ENCODE measurements at places on chromosomes 6 and 20. TPM values are rescaled to one million over a fixed set of nuclear protein-coding genes. Genes with fewer than 3 reads are reported as not detected.

DNA sequence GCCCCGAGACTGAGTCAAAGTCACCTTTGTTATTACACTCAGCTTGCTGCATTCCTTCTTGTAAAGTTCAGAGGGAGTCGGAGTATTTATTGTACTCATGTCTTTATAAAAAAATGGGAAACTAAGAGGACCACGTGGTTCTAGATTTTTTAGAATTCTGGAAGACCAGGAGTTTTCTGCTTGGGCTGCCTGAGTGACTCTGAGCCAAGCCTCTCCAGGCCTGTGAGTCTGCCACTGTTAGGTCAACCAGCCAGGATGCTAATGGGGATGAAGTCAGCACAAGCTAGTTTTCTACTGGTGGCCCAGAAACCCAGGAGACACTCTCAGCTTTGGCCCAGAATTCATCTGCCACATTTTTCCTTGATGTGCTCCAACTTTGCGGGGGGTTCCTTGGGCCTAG is 453.5 kb upstream of the SULF2 start:
- no peak for DNase-seq

DNA sequence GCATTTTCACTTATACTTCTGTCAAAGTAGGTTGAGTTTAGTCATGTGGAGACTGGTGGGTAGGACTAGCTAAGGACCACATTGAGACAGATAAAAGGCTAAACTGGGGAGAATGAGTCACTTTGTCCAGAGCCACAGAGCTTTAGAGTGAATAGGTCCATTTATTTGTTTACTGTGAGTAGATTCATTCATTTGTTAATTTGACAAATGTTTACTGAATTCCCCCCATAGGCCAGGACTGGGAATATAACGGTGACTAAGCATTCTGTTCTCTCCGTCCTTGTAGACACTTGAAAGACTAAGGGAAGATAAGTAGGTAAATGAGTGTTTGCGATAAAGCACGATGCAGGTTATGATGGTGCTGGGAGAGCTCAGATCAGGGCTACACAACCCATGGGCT is 699.7 kb upstream of the ID4 start:
- no peak for DNase-seq

DNA sequence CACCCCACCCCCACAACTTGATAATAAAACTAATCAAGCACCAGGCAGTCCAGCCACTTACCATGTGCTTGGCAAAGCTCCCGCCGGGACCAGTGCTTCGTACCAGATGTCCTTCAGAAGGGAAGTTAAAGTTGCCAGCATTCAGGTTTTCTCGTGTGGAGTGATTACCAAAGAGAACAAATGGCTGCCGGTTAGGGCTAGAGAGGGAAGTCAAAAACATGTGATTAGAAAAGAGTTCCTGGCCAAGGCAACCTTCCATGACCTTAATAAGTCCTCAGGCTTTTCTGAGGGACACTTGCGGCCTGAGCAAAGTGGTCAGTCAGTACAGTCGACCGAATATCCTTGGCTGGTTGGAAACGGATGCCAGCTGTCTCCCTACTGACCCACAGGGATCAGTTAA is 67.0 kb downstream of the DNAAF9 start:
- no peak for DNase-seq

PREX1 gene
- 92.8 TPM for total RNA-seq
